Inflammatory macrophage (primary cell): ENCODE measurements at places on chromosomes 2 and 18.

GRCh38 chr18:24160086-24160485, 21.2 kb downstream of the CABYR start:
- no peak for DNase-seq

- no peak for DNase-seq
Observed at GRCh38 chr2:121238828-121239227, 46.2 kb downstream of the TFCP2L1 start.

DNA sequence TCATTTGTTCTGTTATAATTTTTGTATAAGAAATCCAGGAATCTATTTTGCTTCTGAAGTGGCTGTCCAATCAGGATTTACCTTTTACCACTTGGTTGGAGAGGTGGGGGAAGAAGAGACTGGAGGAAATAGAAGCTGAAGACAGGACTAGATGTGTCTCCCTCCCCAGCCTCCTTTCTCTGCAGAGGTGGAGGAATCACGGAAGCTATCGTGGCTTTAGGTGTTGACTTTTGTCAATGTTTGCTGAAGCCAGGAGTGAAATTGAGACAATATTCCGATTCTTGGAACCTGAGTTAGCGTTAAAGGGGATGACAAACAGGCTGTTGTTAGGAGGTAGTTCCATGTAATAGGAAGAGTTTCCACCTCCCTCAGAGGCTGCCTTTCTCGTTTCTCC, 43.5 kb downstream of the PDCL3 start:
- DNase-seq, result no peak

GRCh38 chr2:127196549-127196948, 23.6 kb downstream of the CYP27C1 start:
- no peak for DNase-seq

- no peak for DNase-seq
Observed at GRCh38 chr2:190098851-190099250, 36.3 kb upstream of the MSTN start.

GRCh38 chr2:187174582-187174981, 273.5 kb downstream of the CALCRL start:
- no peak for DNase-seq

- no peak for DNase-seq
Observed at GRCh38 chr2:127820080-127820668, 9.2 kb upstream of the WDR33 start.

GRCh38 chr2:127891811-127892210, 6.1 kb upstream of the AMMECR1L start:
- DNase-seq, result peak; percentile 25

DNA sequence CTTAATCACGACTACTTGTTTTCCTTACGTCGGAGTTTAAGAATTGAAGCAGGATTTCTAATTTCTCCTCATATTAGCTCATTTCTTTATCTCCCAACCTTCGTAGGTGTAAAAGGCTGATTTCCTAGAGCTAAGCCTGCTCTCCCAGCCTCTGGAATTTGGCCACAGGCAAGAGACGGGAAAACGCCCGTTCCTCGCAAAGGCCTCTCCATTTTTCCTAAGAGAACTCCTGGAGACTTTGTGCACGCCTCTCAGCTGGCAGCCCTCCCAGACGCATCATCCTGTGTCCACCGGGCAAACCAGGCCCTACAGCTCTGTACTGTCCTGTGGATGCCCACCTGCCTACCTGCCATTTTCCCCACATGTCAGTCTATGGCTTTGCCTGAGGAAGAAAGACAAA, 106.3 kb downstream of the FTCDNL1 start:
- DNase-seq, result no peak

GRCh38 chr2:218396688-218397462, 2.8 kb upstream of the CTDSP1 start:
- DNase-seq, result peak; percentile 47

DNA sequence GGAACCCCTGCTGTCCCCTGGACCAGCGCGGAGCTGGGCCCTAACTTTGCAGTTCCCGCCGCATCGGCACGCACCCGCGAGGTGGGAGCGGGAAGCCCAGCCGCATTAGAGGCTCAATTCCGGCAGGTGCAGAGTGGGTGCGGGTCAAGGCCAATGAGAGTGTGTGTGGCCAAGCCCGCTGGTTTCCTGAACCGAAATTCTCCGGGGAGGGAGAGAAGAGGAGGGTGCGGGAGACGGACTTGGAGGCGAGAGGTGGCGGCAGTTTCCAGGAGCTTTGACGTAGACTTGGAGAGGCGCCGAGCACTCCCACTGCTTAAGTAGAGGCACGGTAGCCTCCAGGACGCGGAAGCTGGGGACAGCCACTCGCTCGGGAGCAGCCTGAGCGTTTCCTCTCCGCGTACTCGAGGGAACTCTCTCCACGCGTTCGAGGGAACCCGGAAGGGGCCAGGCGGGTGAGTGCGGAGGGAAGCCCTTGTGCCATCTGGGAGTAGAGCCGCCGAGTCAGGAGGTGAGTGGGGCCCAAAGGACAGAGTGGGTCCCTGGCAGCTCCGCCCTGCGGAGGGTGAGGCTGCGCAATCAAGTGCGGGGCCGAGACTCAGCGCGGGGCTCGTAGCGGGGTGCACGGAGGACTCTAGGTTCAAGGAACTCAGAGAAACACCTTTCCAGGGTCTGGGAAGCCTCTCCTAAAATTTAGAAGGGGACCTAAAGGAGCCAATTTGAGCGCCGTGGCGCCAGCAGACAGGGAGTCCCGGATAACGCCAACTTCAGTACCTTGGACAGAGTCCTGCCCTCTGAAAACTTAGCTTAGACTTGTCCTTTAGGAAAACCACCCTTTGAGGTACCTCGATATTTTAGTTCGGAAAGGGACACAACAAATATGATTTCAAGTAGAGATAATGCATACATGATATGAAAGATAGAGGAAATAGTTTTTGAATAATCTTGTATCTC, at the start of gene FAM237A:
FAM237A (plus strand) TSS at position 413 of the 951 bp plus-strand sequence. CDS start 1,750 bp downstream, outside the sequence.
- peak; percentile 20 for DNase-seq

DNA sequence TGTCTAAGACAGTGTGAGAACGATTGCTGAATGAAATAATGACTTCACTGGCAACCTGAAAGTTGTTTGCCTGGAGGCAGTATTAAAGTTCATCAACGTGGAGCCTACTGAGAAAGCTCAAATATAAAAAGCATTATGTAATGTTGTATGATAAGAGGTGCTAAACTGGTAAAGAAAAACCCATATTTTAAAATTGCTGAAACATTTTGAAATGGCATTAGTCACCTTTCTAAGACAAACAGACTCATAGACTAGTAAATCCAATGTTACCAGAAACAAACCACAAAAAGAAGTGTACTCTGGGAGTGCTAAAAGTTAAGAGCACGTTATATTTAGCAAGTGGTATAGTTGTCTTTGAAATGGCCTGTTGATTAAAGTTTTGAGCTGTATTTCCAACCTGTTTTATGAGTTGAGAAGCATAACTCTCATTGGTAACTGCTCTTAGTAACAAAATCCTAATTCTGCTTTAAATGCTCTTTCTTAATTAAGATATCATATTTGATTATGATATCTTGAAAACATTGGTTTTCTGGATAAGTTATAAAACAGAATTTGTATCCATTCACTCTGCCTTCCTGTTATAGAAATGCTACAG, 62.7 kb downstream of the CYP1B1 start:
- DNase-seq, result no peak

- DNase-seq, result no peak
Observed at GRCh38 chr2:20914087-20914486, 91.2 kb upstream of the LDAH start.

- DNase-seq, result no peak
Observed at GRCh38 chr2:108845923-108846322, 59.4 kb downstream of the CCDC138 start.

DNA sequence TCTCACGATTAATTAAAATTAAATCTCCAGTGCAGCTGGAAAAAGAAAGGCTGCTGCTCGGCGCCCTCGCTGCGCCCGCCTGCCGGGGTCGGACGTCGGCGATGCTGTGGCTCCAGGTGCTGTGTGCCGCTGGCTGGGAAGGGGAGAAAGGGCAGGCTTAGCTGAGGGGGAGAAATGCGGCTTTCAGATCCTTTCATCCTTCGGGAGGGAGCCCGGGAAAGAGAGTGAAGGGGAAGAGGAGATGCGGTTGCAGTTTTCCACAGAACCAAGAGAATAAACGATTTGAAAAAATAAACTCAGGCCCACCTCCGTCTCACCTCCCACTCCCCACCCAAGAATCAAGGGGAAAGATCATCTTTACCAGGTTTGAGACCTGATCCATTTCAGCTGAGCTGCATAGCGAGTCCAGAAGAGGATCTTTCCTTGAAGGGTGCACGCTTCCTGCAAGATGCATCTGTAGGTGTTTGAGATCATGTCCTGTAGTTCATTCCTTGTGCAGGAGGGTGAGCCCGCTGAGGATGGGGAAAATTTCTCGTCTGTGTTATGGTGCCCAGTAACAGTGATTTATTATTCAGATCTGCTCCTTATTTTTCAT, 495 bp downstream of the TMEM169 start:
- no peak for DNase-seq

- no peak for DNase-seq
Observed at GRCh38 chr18:14767474-14767873, 19.5 kb downstream of the ANKRD30B start.

DNA sequence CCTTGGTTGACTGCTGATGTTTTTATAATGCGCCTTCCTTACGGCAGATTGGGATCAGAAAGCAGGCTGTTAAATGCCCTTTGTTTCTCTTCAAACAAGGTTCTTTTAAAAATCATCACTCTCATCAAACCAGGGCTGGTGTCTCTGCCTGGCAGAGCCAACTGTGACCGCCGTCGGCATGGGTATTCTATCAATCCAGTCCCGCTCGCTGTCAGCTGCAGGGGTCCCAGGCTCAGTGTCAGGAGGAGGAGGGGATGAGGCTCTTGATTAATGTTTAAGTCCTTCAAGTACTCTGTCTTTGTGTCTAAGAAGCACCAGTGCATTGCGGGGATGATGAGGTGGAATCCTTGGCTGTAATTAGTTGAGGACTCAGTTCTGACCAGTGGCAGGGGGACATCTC, 348.1 kb downstream of the RNF144A start:
- no peak for DNase-seq

DNA sequence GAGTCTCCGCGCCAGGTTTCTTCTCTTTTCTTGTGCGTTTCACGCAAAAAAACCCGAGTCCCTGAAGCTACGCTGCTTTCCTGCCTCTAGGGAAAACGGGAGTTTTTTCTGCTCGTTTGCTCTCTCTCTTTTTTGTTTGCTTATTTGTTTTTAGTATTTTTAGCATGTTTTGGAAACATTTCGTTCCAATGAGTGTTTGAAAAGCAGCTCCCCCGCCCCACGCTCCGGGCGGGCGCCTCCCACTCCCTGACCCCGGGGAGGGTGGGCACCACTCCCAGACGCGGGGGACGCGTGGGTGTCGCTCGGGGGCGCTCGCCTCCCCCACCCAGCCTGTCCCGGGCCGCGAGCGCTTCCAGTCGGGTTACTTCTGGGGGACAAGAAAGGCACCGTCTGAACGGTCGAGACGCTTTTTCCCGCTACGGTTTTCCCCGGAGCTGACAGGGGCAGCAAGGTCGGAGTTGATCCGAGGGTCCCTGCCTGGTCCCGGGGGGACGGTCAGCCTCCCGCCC, 446 bp upstream of the EFHD1 start:
- DNase-seq, result no peak

DNA sequence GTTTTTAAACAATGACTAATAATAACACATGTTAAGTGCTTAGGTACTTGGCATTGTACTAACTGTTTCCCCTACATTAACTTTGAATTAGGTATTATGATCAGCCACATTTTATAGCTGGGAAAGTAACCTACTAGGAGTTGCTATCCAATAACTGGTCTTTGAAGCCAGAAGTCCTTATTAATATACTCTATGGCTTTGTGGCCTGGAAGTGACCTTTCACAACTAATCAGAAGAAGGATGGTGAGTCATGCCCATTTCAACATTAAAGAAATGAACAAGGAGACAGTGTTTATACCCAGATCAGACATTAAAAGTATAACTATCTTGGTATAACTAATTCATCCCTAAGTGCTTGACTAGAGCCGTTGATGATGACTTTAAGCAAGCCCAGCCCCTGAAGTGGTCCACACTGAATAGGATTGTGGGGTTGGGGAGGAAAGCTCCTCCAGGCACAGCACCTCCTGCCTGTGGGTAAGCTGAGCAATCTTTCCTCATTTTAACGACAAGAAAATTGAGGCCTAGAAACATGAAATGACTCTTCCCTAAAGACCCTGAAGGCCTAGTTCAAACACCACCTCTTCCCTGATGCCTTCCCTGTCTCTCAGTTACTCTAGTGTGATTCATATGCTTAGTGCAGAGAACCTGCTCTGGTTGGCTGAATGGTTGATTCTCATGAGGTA, 71.6 kb upstream of the RFX8 start:
- DNase-seq, result peak; percentile 73

- no peak for DNase-seq
Observed at GRCh38 chr2:15159206-15159605, 401.9 kb downstream of the NBAS start.

DNA sequence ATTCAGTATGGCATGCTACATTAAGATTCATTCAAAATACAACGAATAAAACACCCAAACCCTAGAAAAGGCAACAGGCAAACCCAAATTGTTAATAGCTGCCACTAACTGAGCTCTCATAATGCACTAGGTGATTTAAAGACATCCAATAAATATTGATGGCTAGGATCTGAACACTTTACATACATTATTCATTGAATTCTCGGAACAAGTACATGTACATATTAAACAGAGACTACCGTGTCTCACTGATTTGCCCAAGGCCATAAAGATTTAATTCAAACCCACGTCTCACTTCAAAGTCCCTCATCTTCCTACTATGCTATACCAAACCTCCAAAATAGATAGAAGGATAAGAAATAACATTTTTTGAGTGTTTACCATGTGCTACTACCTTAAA, 42.1 kb downstream of the THOC1 start:
- no peak for DNase-seq

GRCh38 chr2:6665093-6666045, 200.3 kb downstream of the CMPK2 start:
- DNase-seq, result no peak

DNA sequence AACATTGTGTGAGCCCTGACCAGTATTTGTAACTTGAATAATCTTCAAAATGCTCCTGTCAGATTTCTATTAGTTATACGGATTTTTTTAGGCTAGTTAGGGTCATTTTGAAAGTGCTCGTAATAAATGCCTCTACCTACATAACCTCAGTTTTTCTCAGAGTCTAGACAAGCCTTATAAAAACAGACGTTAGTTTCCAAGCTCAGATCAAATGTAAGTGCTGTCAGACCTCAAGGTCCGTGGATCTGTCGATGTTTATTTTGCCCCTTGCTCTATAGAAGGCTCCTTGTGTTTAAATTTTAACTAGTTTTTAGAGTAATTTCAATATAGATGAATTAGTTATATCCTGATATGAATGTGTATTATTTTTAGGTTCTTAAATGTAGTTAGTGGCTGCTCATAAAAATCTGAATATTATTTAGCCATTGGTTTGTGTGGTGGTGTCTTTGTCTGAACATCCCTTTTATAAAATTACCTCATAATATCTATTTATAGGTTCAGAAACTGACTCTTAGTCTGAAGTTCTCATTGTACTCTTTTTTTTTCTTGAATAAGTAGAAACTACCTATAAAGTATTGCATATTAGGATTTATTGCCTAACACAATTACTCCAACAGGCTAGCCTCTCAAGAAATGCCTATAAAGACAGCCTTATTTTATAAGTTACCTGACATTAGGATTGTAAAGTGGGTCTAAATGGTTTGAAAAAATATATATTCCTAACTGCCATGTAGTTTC, 71.1 kb downstream of the MTA3 start:
- no peak for DNase-seq
